ENCODE measurements at places on chromosomes 2 and 18.

GRCh38 chr2:157856187-157856515 lies 20.0 kb downstream of the ACVR1 start:
- no peak for DNase-seq

- no peak for DNase-seq
These were observed 75.9 kb upstream of the NRXN1 start for GRCh38 chr2:51107841-51108240.

GRCh38 chr2:172655838-172656573 lies 79.6 kb upstream of the RAPGEF4 start:
- DNase-seq: no peak

- DNase-seq: no peak
These were observed 25.1 kb downstream of the CIB4 start for GRCh38 chr2:26615860-26616705.

GRCh38 chr2:51028829-51029228 lies 3.1 kb downstream of the NRXN1 start:
- DNase-seq: no peak

Data from COR-L47 (cell line).